ENCODE measurements at places on chromosomes 5 and 9.

DNA sequence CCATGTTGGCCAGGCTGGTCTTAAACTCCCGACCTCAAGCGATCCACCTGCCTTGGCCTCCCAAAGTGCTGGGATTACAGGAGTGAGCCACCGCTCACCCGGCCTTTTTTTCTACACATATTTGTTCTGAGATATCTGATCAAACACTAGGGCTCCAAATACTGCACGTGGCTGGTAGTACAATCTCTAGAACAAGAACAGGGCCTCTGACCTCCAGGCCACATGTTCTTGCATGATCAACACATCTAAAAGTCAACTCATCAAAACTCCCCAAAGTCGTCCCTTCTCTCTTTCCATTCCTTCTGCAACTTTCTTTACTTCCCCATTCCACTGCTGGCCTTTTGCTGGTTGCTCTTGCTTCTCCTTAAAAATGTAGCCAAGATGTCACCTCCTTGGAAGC is 113.3 kb upstream of the LHFPL2 start:
- DNase-seq = no peak

- DNase-seq = no peak
Observed at GRCh38 chr5:159547466-159548195, 217.3 kb upstream of the IL12B start.

- no peak for DNase-seq
Observed at GRCh38 chr5:124034083-124034700, 522.2 kb downstream of the CSNK1G3 start.

DNA sequence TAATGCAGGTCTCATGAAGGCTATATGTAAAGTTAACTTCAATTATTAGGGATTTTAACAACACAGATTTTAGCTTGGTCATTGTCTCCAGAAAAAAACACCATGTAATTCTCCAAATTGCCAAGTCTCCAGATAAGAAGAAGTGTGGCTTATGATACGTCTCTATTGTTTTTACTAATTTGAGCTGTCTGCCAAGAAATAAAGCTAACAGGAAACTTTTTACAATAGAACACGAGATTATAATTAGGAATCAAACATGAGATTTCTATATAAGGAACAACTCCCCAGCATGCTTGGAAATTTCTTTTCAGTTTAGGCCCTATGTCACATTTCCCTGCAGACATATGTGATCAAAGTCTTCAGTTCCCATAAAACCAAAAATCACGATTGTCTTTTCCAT is 142.7 kb downstream of the MCTP1 start:
- no peak for DNase-seq

DNA sequence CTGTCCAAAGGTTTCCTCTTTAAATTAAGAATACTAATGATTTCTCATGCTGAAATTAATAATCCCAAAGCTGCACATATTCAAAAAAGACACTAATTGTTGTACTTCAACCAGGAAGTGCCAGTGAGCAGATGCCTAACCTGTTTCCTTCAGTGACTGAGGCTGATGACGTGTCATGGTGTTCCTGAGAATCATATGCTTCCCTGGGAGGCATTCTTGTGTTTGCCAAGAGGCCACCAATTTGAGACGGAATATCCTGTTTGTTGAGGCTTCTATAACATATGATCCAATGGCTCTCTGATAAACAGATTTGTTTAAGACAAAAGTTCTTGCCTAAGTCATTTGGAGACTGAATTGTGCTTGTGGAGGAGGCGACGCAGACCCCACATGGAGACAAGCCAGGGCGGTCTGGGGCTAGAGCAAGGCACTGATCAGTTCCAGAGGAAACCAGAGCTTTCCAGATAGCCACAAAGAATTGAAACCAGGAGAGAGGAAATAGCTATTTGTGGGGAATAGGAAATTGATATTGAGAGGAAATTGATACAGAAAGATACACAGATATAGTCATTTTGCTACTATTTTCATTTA is 66.4 kb upstream of the ZNF608 start:
- DNase-seq = no peak

- no peak for DNase-seq
Observed at GRCh38 chr5:133809801-133810200, 158.6 kb downstream of the C5orf15 start.

- no peak for DNase-seq
Observed at GRCh38 chr5:43312699-43313034, 545 bp downstream of the HMGCS1 start.

GRCh38 chr5:17065458-17065857 is 129.4 kb upstream of the MYO10 start:
- no peak for DNase-seq

DNA sequence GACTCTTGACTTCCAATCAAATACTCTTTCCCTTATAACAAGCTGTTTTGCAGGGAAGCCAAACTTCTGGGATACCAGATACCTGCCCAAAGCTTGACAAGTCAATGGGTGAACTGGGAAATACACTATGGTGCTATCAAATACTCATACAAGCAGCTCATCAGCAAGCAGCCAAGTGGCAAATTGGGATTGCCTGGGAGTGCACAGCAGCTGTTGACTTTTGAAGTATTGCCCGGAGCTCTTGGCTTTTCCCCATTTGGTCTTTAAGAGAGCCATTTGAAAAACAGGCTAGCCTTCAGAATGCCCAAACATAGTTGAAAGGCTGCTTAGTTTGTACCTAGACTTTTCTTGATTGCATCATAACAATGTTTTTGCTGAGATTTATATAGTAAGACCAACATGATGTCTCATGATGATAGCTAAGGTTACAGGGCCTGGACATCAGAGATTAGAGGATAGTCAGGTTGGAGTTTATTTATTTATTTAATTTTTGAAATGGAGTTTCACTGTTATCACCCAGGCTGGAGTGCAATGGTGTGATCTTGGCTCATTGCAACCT is 210.1 kb upstream of the ZNF608 start:
- peak; percentile 23 for DNase-seq

GRCh38 chr5:131607903-131608540 is 27.0 kb downstream of the RAPGEF6 start:
- DNase-seq = no peak

- DNase-seq = peak; percentile 65
Observed at GRCh38 chr5:155839251-155840037, 487.5 kb upstream of the SGCD start.

DNA sequence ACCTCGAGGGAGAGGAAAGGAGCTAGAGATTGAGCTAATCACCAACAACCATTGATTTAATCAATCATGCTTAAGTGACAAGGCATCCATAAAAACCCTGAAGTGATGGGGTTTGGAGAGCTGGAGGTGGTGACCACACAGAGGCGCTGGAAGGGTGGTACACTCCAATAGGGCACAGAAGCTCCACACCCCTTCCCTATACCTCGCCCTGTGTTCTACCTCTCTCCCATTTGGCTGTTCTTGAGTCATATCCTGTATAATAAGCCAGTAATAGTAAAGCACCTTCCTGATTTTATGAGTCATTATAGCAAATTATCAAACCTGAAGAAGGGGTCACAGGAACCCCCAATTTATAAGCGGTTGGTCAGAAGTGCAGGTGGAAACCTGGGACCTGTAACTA is 18.3 kb downstream of the ACTL7B start:
- no peak for DNase-seq

GRCh38 chr5:26239588-26239987 is 798.8 kb downstream of the CDH9 start:
- DNase-seq = no peak

DNA sequence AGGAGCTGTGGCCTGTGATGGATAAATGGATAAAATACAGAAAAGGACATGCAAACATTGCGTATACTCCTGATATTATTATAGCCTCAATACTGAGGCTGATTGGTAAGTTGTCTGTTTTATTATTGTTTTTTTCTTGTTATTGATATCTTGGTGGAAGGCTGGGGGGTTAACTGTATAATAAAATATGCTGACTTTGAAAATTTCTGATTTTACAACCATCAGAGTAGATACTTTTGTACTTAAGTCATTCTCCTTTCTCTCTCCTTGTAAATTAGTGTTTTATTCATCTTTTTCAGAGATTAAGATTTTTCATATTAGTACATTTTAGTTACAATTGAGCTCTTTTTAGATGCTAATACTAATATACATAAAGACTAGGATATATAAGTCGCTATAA is 53.5 kb downstream of the ICE1 start:
- no peak for DNase-seq

DNA sequence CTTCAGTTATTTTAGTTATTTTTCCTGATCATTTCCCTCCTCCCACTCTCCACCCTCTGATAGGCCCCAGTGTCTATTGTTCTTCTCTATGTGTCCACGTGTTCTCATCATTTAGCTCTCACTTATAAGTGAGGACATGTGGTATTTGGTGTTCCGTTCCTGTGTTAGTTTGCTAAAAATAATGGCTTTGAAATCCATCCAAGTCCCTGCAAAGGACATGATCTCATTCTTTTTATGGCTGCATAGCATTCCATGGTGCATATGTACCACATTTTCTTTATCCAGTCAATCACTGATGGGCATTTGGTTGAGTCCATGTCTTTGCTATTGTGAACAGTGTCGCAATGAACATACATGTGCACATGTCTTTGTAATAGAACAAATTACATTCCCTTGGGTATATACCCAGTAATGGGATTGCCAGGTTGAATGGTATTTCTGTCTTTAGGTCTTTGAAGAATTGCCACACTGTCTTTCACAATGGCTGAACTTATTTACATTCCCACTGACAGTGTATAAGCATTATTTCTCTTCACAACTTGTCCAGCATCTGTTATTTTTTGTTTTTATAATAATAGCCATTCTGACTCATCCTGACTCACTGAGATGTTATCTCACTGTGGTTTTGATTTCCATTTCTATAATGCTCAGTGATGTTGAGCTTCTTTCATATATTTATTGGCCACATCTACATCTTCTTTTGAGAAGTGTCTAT is 17.2 kb upstream of the DIRAS2 start:
- DNase-seq = no peak

- DNase-seq = no peak
Observed at GRCh38 chr9:104879555-104880309, 48.2 kb downstream of the ABCA1 start.

DNA sequence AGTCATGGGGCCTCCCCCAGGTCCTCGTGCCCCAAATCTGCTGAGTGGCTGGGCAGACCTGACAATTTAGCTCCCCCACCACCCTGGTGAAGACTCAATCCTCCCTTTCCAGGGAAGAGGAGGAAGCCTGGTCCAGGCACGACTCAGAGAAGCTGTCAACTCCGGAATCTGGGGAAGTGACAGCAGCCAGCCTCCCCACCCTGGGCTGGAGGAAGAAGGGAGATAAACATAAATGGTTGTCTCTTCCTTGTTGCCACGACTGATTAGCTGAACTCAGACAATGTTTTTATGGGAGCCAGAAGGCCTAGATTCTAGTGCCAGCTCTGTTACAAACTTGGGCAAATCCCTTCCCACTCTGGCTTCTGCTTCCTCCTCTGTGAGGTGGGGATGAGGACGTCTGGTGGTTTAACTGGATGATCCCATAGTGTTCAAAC is 15.4 kb downstream of the CCDC69 start:
- no peak for DNase-seq

DNA sequence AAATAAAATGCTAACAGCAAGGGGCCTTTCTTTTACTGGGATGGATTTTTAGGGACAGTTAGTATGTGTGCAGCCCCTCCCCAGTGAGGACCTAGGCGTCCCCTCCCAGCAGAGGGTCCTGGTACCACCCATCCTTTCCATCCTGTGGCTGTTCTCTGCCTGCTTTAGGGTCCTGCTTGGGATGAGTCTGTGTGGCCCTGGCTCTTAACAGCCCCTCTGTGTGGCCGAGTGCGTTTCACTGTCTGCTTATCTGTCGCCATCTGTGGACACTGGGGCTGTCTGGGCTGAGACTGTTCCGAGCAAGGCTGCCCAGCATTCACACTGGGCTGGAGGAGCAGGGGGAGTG is 17.0 kb downstream of the WNK2 start:
- no peak for DNase-seq

DNA sequence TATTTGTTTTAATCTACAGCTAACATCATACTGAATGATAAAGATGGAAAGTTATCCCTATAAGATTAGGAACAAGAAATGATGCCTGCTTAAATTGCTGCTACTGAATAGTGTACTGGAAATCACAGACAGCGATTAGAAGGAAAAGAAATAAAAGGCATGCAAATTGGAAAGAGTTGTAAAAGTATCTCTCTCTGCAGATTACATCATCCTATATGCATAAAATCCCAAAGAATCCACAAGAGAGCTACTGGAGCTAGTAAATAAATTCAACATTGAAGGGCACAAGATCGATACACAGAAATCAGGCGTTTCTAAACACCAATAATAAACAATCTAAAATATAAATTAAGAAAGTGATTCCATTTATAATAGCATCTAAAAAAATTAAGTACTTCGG is 75.3 kb upstream of the SIMC1 start:
- DNase-seq = no peak

DNA sequence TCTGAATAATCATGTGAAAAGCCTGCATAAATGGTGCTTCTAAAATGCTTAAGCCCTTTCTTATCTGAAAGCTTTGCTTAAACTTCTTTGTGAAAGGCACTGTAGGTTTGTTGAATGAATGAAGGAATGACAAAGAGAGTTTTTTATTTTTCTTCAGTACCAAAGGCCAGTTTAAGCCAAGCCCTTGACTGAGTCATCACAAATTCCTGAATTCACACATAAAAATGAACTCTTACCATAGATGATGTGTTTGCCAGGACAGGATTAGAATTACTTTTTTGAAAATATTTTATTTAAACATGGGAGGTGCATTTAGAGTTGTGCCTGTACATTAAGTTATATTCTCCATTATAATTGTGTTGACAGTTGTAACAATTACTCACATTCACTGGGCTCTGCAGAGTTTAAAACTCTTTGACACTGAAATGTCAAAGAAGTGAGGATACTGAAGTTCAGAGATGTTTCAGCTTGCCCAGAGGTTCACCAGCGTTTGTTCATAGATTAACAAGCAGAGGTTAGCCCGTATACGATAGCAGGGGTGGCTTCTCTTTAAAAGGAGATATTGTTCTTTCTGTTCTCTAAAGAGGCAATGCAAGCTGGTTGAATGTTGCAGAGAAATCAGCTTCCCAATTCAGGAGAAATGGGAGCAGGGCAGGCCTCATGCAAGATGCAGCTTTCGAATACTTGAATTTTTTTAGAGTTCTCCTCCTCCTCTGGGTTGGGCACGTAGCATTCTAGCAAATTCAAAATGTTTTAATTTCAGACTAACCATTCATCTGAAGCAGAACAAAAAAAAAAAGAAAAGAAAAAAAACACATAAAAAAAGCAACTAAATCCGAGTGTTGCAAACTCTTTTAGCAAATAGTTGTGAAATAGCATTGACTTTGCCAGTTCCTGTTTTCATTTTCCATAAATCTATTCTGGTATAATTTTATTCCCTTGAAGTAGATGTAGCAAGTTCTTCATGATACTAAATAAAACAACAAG is 358.7 kb upstream of the KLF4 start:
- DNase-seq = no peak

- no peak for DNase-seq
Observed at GRCh38 chr9:107036367-107036766, 173.4 kb downstream of the ZNF462 start.

Measured in DMS 273 treated with DMSO at 0.1 percent for 48 hours (cell line).